A673 (cell line): ENCODE measurements at places on chromosomes 2 and 18. TPM values are rescaled to one million over a fixed set of nuclear protein-coding genes. Genes with fewer than 3 reads are reported as not detected.

GRCh38 chr2:144358374-144358964, 161.4 kb downstream of the ZEB2 start:
- DNase-seq: no peak

DNA sequence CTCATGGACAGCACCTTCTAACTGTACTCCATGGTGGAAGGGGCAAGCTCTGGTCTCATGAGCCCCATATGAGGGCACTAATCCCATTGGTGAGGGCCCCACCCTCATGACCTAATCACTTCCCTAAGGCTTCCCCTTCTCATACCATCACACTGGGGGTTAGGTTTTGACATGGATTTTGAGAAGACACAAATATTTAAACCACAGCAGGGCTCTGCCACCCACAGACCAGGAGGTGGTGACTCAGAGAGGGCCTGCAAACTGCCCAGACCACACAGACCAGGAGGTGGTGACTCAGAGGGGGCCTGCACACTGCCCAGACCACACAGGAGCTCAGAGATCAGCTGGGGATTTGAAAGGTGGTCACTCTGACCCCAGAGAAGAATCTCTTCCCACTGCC, 222.0 kb downstream of the KLHL29 start:
- DNase-seq: no peak

IKZF2 gene
- 68.6 and 69.5 TPM in 2 replicates for total RNA-seq

GRCh38 chr2:240387325-240387668, 48.2 kb upstream of the GPC1 start:
- DNase-seq: no peak

DNA sequence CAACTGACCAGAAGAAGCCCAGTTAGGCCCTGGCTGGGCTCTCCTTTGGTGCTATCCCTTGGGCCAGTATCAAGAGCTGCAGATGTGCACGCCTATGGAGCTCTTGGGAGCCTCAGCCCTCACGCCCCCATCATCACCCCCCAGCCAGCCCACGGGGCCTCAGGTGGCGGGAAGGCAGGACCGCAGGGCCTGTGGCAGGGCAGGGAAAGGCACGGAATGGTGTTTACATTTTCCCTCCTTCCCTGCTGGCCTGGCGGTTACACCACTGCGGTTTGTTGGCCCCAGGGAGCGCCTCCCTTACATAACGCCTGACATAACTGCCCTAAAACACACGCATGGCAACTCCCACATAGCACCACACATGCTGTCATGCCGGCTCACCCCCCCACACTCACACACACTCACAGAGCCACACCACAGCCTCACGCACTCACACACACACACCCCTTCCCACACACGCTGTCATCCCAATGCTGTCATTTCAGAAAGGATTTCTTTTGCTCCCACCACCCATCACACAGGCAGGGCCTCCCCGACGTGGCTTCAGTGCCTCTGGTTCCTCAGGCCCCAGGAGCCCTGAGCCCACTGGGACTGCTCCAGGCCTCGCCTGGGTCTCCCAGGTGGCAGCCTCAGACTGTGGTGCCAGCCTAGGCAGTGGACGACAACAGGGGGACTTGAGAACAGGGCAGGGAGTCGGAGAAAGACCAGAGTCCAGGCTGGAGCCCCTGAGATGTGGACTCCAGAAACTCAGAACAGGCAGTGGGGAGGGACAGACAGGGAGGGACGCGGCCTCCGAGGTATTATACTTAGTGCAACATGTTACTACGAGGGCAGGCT, 15.7 kb downstream of the ZFP36L2 start:
- no peak for DNase-seq

DNA sequence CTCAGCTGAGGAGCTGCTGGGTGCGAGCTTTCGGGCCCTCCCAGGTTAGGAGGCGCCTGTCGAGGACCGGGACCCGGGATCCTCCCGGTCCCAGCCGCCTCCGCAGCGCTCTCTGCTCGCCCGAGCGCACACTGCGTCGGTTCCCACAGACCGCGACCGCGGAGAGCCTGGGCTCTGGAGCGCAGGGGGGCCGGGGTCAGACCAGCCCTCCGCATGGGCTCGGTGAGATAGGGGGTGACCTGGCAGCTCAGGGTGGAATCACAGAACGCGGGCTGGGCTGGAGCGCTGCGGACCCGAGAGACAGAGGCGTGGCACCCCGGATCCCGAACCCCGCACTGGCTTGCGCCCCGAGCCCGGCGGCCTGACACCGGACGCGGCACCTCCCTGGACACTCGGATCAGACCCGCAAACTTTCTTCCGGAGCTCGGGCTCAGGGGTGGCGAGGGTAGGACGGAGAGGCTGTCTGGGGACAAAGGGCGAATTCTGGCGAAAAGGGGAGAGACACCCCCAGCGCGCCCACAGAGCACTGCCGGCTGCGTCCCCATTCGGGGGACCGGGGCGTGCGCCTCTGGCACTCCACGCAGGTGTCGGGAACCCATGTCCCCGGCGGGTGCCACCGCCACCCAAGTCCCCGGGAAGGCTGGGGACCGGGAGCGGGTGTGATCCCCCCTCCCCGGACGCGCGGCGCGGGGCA, 612 bp downstream of the DIPK1C start:
- no peak for DNase-seq

PXDN gene
- 162 and 175 TPM in 2 replicates for total RNA-seq

MLPH gene
- total RNA-seq: 0.26 TPM in 1 of 2 replicates, not detected in the other

DNA sequence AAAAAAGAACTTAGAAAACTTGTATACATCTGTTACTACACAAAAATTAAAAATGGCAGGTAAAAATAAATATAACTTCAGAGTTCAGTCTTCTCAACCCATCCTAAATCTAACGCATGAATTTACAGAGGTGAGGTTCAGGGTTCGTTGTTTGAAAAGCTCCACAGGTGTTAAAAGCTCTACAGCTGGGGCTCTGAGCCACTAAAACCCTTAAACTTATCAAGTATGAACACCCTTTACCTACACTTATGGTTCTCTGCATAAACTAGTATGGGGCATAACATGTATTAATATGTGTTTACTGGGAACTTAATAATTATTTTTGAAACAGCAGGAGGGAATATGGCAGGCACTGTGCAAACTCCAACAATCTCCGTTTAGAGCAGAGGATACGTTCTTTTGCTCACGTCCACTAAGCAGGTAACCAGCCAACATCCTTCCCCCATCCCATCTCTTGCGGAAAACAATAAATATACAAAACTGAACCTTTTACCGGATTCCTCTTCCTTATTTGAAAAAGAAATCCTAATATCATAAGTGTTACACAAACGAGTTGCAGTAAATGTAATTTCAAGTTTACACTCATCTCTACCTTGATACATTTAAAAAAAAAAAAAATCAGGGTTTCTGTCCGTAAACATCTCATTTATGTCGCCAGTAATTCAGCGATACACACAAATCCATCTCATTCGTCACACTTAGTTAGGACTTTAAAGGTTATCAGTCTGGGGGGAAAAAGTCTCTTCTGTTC, 1.3 kb downstream of the PIAS2 start:
- no peak for DNase-seq

GRCh38 chr2:96533292-96534073, 3.1 kb upstream of the ARID5A start:
- peak; percentile 59 for DNase-seq

- DNase-seq: no peak
Measured at GRCh38 chr18:25661831-25662230, 309.9 kb upstream of the ZNF521 start.

CCDC178 gene
- not detected in 2 replicates for total RNA-seq

- DNase-seq: peak; percentile 78
Measured at GRCh38 chr2:54634564-54635511, 88.6 kb upstream of the EML6 start.

TTC21B gene
- total RNA-seq: 83.0 TPM in 2 replicates

GRCh38 chr2:160510617-160511016, 17.0 kb upstream of the RBMS1 start:
- peak; percentile 88 for DNase-seq

POTEJ gene
- not detected in 2 replicates for total RNA-seq

DNA sequence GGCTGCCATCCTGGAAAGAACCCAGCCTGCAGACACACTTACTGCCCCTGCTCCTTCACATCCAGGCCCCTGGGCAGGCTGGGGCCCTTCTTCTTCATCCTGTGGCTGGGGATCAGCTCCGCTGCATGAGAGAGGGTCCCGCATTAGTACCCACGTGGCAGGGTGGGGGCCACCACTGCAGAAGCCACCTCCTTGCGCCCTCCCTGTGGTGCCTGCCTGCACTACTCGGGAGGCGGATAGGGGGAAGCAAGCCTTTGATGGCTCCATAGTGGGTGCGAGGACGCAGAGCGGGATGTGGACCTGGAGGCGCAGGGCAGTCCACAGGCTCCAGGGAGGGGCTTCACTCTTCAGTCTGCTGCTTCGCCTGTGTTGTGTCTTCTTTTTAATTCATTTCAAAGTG, 46.7 kb downstream of the GPC1 start:
- DNase-seq: no peak

DNA sequence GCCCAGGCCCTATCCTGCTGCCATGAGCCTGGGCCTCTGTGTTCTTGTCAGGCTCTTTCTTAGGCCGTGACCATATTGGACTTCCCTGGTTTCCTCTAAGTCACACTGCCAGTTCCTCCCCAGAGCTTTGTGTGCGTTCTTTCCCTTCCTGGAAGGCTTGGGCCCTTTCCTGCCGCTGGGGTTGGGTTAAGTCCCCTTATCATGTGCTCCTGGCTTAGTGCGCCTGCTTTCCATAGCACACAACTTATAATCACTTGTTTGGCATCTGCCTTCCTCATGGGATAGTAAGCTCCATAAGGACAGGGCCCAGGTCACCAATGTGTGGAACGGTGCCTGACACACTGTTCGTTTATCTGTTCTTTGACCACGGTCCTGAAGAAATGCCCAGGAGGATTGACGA, 31.3 kb downstream of the NIFK start:
- no peak for DNase-seq

DNA sequence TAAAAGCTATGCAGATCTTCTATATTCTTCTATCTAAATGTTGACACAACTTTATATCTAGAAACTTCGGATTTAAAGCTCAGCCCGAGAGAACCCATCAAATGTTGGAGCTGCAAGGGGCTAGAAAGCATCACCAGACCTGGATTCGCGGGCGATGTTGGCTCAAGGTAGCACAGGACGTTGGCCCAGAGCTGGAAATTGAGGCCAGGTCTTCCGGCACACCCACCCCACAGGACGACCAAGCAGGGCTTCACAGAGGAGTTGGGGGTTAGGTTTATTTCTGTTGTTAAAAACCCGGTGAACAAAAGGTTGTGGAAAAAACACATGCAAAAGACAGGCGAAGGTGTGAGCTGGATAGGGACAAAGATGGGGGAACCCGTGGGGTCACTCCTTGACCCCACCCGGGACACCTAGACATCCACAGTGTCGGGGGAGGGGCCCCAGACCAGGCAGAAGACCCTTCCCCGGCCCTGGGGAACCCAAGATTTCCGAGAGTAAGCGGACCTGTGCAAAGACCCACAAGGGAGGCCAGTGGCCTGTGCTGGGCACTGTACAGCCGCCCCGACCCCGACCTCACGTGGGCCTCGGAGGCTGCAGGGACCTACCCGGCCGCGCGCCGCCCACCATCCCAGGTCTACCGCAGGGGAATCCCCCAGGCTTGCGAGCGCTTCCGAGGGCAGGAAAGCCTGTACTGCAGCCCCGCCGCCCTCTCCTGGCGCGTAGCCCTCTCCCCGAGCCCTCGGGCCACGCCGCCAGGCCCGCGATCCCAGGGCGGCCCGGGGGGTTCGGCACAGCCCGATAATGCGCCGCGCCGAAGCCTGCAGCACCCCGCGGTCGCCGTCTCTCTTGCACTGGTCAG, 1.8 kb upstream of the AGBL5 start:
- DNase-seq: no peak

- peak; percentile 33 for DNase-seq
Measured at GRCh38 chr2:211351987-211352386, 795.6 kb downstream of the CPS1 start.

DNA sequence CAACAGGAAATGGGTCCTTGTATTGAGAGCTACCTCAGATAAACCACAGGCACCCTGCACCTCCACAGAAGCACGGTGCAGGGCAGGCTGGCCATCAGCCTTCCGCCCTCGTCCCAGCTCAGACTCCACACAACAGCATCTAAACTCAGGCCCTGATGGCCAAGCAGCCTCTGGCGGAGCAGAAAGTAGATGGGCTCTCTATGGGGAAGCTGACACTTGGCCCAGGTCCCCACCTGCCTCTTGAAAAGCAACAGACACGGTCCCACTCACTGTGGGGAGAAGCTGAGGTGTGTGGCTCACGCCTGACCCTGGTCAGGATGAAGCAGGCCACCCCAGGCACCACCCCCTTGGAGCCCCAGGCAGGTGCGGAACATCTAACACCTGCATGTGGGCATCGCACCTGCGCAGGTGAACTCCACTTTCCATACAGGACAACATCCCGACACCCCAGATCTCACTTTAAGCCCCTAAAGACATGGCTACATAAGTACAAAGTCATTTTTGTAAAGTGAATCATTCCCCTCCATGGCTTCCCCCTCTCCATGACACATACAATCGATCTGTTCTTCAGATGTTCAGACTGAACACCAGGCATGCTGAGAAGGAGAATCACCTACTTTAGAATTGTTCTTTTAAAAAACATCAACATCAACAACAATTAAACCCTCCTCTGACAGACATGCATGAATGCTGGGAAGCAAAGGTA, 208.4 kb downstream of the ZBTB7C start:
- no peak for DNase-seq

DNA sequence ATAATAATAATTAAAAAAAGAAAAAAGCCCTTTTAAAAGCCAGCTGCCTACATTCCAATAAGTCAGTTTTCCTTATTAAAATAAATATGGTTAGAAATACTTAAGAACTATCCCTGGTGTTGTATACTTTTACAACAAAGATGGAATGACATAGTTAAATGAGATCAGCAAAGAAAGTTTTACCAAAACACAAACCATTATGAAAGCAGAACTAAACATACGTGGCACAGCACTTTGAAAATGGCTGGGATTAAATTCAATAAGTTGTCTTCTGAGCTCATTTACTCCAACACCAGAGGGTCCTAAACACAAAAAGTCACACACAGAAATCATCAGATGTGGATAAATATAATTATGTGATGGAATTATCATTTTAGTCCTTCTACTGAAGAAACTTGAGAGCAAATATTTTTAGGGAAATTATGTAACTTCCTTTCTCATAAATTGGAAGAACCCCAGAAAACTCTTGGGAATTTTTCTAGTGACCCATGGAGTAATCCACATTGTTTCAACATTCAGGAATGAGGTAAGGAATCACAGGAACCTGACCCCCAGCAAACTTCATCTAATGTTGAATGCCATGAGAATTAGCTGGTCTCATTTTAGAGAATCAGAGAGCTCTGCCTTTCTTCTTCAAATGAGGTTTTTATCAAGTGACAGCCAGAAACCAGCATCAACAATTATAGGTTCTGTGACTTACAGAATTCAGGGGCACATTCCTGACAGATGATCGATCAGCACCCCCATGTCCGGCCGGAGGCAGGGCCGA, 11.5 kb upstream of the TMEM237 start:
- no peak for DNase-seq

GRCh38 chr18:24995056-24995455, 356.9 kb downstream of the ZNF521 start:
- no peak for DNase-seq
